ENCODE measurements at places on chromosomes 12 and 14.

DNA sequence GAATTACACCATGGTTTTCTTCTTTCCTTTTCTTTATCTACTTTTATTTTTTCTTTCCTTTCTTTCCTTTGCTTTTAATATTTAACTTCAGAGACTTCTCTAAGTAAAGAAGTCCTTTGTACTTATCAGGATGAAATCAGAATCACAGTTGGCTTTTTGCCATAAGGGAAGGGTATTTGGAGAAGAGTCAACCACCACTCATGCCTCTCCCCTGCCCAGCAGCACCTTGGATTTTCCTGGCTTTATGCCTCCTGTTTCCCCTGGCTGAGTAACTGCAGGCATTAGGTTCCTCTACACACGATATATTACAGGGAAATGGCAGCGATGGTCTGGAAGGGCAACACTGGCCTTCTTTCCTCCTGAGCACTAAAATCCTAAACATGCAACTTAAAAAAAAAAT lies 266.4 kb upstream of the CAND1 start:
- no peak for DNase-seq

GRCh38 chr14:99679543-99679942 lies 4.6 kb upstream of the CYP46A1 start:
- no peak for DNase-seq

DNA sequence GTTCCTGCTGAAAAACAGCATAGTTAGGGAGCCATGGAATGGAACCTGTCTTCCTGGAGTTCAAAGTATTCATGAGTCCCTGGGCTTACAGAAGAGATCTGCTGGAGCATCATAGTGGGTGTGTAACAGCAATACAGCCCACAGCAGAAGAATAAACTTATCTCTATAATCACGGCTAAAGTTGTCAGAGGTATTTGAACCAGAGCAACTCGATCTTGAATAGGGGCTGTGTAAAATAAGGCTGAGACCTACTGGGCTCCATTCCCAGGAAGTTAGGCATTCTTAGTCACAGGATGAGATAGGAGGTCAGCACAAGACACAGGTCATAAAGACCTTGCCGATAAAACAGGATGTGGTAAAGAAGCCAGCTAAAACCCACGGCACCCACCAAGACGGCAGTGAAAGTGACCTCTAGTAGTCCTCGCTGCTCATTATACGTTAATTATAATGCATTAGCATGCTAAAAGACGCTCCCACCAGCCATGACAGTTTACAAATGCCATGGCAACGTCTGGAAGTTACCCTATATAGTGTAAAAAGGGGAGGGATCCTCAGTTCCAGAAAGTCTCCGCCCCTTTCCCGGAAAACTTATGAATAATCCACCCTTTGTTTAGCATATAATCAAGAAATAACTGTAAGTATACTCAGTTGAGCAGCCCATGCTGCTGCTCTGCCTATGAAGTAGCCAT lies 223.4 kb downstream of the PCNX1 start:
- peak; percentile 47 for DNase-seq

- no peak for DNase-seq
Measured at GRCh38 chr14:101547961-101548669, 13.2 kb upstream of the DIO3 start.

DNA sequence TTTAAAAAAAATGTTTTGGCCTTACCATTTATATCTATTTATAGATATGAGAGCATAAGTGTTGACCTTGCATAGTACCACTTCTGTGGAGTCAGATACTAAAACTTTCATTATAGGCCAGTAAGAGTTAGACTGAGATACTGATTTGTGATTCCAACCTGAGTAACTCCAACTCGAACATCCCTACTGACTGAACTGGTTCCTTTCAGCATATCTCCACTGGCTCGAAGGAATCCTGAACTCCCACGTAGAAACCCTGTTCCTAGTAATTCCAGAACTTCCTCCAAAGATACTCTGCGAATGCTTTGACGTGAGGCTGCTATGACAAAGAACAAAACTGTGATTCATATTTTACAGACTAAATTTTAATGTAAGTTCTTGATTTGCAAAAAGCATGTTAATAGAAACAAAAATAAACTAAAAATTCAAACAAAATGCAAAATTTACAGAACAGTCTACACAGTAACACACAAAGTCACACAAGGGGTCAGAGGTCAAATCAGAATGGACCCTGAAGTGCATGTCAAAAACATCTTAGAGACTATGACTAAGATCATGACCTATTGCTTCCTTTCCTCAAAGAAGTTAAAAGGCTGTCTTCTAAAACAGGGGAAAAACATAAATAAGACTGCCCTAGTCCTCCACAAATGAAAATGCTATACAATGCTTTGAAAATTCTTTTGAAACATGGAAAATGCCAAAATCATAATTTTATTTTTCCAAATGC lies 31.5 kb downstream of the HEATR5A start:
- DNase-seq, result no peak

DNA sequence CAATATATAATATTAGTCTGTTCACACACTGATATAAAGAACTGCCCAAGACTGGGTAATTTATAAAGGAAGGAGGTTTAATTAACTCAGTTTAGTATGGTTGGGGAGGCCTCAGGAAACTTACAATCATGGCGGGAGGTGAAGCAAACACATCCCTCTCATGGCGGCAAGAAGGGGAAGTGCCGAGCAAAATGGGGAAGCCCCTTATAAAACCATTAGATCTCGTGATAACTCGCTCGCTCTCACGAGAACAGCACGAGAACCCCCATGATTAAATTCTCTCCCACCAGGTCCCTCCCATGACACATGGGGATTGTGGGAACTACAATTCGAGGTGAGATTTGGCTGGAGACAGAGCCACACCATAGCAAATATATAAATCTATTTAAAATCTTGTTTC lies 269.8 kb downstream of the ATP23 start:
- DNase-seq, result no peak

- peak; percentile 41 for DNase-seq
Measured at GRCh38 chr14:90732139-90732538, 84.1 kb downstream of the TTC7B start.

DNA sequence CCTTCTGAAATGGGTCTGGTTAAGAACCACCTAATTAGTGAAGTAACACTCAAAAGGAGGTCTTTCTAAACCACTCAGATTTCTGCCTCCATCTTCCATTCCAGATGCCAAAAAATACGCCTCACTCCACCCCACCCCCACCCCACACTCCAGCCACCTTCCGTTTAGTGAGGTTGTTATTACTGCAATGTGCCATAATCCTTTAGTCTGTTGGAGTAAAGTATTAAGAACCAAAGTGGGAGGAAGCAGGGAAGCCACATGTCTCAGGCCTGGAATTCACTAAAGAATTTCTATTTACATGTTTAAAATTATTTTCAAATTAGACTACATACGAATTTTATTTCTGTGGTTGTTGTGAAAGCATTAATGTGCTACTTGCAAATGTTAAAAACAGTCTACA lies 7.4 kb downstream of the KIF21A start:
- DNase-seq, result no peak

DNA sequence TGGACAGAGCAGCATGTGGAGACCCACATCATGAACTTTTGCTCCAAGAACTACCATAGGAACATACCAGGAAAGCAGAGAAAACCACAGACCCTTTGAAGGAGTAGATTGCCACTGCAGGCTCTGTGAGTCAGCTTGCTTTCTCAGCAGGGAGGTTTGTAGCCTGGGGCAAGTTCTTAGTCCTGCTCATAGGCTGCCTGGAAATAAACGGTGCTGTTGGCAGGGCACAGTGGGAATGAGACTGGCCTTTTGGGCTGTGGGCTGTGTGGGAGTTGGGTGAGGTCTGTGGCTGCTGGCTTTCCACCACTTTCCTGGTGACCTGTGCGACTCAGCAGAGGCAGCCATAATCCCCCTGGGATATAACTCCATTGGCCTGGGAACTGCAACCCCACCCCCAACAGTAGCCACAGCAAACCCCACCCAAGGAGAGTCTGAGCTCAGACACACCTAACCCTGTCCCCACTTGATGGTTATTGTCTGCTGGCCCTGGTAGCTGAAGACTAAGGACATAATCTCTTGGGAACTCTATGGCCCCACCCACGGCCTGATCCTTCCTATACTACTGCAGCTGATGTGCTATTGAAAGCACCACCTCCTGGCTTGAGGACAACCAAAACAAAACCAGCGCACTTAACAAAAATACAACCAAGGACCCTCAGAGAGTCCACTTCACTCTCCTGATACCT lies 192.1 kb upstream of the GARIN6 start:
- no peak for DNase-seq

- no peak for DNase-seq
Measured at GRCh38 chr12:113425960-113426453, 3.8 kb downstream of the SDSL start.

- no peak for DNase-seq
Measured at GRCh38 chr14:53231171-53231570, 78.0 kb upstream of the DDHD1 start.

GRCh38 chr14:32313844-32314376 lies 15.2 kb upstream of the AKAP6 start:
- DNase-seq, result no peak

DNA sequence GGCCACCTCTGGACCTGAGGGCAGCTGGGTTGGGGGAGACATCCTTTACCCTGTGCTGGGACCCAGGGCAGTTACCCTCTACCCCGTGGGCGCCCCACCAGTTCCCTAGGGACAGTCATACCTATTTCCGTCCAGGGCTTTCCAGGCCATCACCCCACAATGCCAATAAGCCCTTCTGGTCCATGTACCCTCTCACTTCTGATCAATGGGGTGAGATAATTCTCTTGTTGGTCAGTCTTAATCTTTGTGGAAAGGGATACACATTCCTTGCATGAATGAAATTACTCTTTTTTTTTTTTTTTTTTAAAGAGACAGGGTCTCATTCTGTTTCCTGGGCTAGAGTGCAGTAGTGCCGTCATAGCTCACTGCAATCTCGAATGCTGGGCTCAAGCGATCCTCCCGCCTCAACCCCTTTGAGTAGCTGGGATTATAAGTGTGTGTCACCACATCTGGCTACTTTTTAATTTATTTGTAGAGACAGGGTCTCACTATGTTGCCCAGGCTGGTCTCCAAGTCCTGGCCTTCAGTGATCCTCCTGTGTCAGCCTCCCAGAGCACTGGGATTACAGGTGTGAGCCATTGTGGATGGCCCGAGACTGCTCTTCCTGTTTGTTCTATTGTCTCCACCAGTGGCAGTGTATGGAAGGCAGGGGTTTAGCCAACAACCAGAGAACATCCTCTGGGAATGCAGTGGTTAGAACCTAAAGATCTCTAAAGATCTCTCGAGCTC lies 46.3 kb upstream of the STON2 start:
- DNase-seq, result no peak

DNA sequence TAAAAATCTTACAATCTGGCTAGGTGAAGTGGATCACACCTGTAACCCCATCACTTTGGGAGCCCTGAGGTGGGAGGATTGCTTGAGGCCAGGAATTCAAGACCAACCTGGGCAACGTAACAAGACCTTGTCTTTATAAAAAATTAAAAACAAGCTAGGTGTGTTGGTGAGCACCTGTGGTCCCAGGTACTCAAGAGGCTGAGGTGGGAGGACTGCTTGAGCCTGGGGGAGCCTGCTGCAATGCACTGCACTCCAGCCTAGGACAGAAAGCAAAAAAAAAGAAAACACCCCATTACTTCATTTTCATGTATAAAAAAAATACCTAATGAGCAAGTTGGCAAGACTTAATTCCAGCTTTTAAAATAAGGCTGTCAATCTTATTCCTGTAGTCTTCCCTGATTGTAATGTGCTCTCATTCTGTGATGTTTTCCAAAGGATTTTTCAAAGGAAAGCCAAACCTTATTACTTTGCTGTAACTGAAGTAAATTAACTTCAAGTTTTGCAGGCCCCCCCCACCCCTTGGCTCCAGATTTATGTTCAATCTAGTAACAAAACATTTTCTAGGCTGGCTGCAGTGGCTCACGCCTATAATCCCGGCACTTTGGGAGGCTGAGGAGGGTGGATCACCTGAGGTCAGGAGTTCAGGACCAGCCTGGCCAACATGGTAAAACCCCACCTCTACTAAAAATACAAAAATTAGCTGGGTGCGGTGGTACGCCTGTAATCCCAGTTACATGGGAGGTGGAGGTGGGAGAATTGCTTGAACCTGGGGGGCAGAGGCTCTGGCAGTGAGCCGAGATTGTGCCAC lies 3.3 kb upstream of the ZCCHC8 start:
- no peak for DNase-seq

- no peak for DNase-seq
Measured at GRCh38 chr14:23365036-23365731, at the start of gene EFS. Gene EFS, minus strand, starts transcription at chr14:23365172. Its CDS starts 147 bp downstream, at chr14:23365025.

- DNase-seq, result no peak
Measured at GRCh38 chr12:32585680-32586079, 93.4 kb upstream of the DNM1L start.

GRCh38 chr14:50620341-50620740 lies 47.8 kb downstream of the SAV1 start:
- DNase-seq, result no peak

GRCh38 chr14:52527052-52527451 lies 25.3 kb downstream of the TXNDC16 start:
- DNase-seq, result no peak

DNA sequence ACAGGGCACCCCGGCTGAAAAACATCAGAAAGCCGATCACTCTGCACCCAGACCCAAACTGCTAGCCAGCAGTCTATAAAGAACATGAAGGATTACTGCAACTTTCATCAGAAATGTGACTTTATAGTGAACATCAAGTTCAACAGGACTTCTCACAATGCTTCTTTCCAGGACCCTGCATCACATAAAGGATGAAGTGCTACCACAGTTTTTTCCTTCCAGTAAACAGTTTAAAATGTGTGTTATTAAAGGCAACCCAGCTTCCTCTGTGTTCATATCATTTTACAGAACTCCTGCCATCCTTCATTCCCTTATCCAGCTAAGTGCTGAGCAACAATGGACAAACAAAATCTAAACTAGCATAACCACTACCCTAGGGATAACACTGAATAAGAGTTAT lies 280.3 kb upstream of the DIO2 start:
- no peak for DNase-seq

DNA sequence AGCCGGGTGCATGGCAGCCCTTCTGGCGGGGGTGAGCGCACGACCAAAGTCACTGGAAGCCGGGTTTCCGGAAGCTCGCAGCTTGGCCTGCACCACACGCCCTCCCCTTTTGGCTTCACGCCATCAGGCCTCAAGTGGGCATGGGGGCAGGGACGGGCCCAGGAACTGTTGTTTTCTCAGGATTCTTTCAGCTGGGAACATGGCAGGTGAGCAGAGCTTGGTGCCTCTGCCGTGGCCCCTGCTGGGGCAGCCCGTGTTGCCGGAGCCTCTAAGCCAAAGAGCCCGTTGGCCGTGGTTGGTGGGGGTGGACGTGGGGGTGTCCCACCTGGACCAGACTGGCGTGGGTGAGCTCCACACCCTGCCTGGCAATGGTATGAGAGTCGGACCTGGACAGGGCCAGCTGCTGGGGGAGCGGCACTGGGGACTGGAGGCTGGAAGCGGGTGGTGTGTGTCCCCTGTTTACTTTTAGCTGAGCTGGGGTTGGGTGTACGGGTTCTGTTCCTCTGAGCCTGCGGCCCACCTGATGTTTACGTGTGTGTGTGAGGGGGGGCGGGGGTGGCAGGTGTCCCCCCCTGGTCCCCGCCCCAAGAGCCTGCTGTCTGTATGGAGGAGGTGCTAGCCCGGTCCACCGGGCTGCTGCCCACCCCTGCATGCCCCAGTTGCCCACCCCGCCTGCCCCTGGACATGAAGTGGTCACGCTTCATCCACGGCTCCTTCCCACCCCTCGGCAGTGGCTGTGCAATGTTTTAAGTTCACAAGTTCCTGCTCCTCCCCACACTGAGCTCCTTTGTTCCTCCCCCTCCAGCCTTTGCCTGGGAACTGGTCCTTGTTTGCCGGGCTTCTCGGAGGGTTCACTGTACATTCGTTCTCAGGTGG lies 28.7 kb upstream of the PLD4 start:
- DNase-seq, result no peak

All from hematopoietic multipotent progenitor cell treated with erythropoietin and hydrocortisone succinate and interleukin-3 and kit ligand, for 6 days (in vitro differentiated cells).